ENCODE measurements at places on chromosomes 1 and 21. TPM values are rescaled to one million over a fixed set of nuclear protein-coding genes. Genes with fewer than 3 reads are reported as not detected.

The SF3B4 gene
- total RNA-seq: 11.4 TPM

The ZSCAN20 gene
- 11.1 TPM for total RNA-seq

The RSPO1 gene
- not detected for total RNA-seq

The AUNIP gene
- total RNA-seq: 5.0 TPM

The WNT3A gene
- total RNA-seq: not detected

The CDCA8 gene
- 6.1 TPM for total RNA-seq

The CR1L gene
- total RNA-seq: not detected

- DNase-seq: no peak
Measured at GRCh38 chr1:1775327-1776226, 2.7 kb downstream of the NADK start.

DNA sequence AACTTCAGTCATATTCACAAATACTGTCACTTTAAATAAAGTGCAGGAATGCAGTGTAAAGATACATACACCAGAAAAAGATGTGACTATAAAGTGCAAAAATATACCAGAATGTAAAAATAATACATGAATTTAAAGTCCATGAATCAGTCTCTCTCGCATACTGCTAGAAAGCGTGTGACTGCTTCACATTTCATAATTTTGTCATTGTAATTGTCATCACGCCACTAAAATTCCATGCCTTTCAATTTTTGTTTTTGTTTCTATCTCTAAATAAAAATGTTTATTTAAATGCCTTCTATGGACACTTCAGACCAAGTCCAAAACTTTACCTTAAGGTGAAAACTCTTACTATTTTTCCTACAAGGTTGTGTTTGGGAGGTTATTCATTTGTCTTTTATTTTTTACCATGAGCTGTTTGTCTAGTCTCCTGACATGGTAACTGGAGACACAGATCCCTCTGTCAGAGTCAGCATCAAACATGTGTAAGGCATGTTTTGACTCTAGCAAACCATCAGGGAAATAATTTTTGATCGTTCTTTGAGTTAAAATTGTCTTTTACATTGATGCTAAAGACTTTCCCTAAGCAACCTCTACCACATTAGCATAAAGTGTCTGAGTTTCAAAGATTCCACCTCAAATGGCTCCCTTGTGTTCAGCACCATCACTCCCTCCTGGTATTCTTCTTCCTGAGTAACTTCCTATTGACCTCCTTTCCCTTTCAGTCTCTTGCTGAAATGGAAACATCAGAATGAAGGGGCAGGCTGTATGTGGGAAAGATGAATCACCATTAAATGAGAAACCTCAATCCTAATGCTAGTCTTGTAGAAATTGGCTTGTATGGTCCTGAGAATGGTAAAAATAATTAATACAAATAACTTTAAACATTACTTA, 14.0 kb upstream of the AIM2 start:
- DNase-seq: peak; percentile 47

- peak; percentile 54 for DNase-seq
Measured at GRCh38 chr1:87126886-87127505, 201.7 kb upstream of the LMO4 start.

- DNase-seq: peak; percentile 93
Measured at GRCh38 chr1:77538956-77539518, 143.4 kb downstream of the ZZZ3 start.

DNA sequence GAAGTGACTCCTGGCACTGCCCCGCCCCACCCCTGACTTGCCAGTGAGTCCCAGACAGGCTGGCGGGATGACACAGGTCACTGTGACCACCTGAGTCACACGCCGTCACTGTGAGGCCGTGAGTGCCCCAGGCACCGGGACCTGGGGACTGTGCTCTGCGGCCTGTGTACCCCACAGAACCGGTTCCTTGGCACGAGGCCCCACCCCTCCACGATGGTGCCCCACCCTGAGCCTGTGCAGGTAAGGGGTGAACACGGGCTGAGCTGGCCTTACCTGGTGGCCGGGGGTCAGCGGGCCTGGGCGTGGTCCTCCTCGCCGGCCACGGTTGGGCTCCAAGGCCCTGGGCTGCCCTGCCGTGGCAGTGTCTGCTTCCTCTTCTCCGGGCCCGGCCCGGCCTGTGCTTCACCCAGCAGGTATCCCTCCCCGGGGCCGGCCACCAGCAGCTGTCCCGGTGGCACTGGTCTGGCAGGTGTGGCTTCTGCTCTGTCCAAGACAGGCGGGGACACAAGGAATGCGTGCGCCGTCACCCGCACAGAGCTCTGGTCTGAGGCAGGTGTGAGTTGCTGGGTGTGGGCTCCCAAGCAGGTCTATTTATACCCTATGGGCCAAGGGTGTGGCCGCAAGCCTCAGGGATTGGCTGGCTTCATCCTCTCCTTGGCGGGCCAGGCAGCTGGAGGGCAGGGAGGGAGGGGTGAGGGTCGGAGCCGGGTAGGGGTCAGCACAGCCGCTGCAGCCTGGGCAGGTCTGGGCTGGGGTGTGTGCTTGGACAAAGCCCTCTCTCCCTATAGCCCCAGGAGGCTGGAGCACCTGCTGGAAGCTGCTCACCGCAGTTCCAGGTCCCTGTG, at the start of gene RNF223:
TSS of gene RNF223 (minus strand) at position 564 of the 845 bp plus-strand sequence. CDS start 1,740 bp downstream, outside the sequence.
- no peak for DNase-seq

DNA sequence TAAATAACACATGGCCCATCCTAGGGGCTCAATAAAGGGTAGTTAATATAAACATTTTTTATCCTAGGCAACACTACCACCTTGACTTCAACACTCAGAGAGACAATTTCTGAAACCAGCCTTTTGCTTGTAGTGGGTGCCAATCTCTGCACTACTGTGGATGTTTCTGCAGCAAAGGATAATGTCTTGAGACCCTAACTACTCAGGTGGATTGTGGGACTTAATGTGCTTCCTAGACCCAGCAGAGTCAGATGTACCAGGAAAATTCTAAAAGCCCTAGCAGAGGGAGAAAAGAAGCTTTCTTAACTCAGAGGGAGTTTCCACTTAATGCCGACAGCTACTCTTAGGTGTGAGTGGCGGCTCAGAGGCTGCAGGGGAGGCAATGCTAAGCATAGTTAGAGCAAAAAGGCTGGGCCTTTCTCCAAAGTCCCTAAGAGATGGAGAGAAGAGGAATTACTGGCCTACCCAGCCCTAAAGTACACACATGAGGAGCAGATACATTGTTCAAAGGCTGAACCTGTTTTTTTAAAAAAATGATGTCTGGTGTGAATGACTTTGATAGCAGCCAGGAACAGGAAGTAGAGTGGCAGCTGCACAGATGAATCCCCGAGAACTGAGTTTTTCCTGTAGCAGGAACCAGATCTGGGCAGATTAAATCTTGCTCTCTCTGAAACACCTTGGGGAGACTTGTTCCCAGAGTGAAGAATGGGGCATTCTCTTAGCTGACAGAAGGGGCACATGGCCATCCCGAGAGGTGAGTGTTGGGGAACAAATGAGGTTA, 33.5 kb upstream of the ABCD3 start:
- no peak for DNase-seq

DNA sequence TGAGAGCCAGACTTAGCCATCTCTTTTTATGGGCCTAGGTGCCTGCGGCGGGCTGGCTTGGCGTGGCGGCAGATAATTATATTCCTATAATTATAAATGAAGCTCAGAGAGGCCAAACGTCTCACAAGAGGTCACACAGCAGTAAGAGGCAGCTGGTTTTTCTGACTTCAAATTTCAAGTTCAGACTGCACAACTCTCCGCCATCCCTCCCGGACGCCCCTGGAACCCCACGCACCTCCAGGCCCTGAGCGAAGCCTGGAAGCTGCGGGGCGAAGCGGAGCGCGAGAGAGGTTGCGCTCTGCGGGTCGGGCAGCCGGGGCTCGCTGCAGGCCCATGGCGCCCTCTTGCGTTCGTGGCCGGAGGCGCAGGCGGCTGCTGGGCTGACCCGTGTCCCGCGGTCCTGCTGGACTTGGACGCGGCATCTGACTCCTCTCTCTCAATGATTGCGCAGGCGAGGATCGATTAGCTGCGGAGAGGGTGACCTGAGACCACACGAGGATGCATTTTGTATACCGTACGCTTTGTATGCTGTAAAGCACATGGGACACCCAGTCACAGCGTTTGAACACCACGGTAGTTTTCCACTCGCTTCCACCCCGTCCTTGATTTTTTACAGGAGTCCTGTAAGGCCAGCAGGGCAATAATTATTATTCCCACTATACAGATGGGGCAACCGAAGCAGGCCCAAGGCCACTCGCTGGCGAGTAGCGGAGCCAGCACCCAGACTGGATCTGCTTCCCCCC, 272.7 kb downstream of the FOXD2 start:
- DNase-seq: peak; percentile 37

GRCh38 chr21:18007121-18007520, 188.0 kb upstream of the C21orf91 start:
- no peak for DNase-seq

DNA sequence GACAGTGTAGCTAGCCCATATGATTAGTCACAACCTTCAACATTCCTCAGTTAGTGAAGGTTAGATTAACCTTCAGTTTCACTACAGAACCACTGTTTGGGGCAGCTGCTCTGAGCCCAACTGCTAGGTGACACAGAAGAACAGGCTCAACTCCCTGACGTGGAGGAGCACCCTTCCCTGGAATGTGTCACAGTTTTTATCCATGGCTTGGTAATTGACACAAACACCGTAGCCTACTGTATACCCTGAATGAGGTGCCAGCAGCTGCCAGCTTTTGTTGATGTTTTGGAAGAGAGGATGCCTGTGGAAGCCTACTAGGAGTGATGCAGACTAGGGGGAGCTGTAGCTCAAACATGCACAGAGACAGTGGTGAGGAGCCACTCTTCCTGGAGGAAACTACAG, 56.6 kb upstream of the CR2 start:
- DNase-seq: no peak

DNA sequence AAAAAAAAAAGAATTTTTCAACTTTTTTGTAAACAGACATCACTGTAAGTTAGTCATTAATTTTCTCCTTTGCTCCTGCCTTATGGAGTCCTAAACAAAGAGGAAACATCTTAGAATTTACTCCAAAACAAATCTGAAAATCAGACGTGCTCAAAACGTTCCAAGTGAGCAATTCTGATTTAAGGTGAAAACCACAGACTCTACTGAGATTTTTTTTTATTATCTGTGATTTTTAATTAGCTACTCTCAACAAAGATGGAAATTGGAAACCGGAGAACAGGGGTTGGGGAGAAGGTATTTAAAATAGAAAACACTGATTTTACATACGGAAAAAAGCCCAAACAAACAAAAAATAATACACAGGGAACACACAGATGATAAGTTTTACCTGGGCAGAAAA, 7.8 kb upstream of the CTSK start:
- DNase-seq: no peak

- DNase-seq: no peak
Measured at GRCh38 chr1:24505816-24506215, 3.2 kb downstream of the RCAN3 start.

DNA sequence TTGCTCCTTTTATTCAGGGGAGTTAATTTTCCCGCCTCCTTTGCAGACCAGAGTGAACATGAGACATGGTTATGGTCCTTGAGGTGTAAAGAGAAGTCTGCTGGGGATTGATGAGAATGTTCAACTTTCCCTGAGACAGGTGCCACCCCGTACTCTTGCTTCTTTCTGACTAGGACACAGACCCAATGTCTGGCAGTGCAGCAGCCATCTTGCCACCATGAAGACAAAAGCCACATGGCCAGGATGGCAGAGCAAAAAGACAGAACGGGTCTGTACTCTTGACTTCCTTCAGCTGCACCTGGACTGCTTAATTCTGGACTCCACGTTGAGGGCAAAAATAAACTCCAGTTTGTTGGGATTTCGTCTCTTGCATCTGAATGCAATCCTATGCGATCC, 54.1 kb downstream of the KLHDC7A start:
- DNase-seq: no peak

DNA sequence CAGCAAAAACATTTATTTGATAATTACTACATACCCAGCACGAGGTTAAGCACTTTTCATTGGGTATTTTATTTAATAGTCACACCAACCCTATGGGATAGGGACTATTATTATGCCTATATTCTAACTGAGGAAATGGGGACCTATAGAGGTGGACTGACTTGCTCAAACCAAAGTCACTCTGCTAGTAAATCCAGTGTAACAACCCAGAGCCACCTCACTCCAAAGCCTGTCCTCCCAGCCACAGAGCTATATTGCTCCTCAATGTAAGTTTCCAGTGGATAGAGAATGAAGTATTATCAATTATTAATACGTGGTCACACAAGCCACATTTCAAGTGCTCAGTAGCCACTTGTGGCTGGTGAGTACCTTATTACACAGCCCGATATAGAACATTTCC, 97.5 kb downstream of the RGS2 start:
- DNase-seq: no peak

GRCh38 chr1:119827010-119827409, 15.8 kb upstream of the REG4 start:
- DNase-seq: no peak

DNA sequence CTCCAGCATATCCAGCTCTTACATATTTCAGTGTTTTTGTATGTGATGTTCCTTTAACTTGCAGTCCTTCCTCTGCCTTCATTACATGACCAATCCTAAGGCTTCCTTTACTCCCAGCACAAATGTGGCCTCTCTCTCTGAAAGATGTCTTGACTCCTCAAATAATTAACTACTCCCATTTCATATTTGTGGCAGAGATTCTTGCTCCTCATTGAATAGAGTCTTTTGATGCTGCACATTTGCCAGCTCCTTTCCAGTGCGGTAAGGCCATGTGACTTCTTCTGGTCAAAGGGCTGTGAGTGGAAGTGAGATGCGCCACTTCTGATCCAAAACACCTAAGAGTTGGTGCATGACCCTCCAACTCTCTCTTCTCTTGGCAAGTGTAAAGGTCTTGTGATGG, 19.1 kb upstream of the LAMC1 start:
- DNase-seq: no peak

GRCh38 chr21:42523941-42524340, 10.3 kb downstream of the SLC37A1 start:
- no peak for DNase-seq

DNA sequence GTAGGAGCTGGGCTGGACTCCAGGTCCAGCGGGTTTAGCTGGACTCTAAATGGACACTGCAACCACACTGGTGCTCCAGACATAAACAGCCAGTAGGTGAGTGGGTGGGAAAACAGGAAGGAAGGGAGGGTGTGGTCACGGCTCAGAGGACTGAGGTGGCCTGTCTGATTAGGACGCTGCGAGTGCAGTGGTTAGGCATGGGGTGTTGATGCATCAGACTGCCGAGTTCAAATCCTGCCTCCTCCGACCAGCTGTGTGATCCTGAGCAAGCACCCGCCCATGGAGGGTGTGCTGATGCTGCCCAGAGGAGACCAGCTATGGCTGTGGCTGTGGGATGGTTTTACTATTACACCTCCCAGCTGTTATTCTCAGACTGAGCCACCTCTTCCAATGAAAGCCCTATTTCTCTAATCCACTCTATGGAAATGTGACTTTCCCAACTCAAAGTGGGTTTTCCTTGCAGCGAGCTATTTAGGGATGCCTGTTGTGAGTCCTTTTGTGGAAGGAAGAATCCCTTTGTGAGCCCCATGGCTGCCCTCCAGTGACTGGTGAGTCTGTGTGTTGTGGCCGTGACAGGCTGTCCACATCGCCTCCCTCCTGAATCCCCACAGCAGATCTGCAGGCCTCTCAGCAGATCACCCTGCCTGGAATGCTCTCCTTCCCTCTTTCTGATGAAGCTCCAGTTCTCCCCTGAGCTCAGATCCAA, 56.6 kb upstream of the EDN2 start:
- peak; percentile 52 for DNase-seq

All from IMR-90 (cell line).